Stimulated activated memory B cell treated with anti-CD40 and anti-IgM and Interleukin-4, amounts not matched to agents 10 μg/mL and 1 μg/mL and 100 μg/mL, for 72 hours (primary cell): ENCODE measurements at places on chromosomes 5 and 9.

- ATAC-seq, result no peak
Measured at GRCh38 chr5:16899171-16899570, 36.9 kb downstream of the MYO10 start.

DNA sequence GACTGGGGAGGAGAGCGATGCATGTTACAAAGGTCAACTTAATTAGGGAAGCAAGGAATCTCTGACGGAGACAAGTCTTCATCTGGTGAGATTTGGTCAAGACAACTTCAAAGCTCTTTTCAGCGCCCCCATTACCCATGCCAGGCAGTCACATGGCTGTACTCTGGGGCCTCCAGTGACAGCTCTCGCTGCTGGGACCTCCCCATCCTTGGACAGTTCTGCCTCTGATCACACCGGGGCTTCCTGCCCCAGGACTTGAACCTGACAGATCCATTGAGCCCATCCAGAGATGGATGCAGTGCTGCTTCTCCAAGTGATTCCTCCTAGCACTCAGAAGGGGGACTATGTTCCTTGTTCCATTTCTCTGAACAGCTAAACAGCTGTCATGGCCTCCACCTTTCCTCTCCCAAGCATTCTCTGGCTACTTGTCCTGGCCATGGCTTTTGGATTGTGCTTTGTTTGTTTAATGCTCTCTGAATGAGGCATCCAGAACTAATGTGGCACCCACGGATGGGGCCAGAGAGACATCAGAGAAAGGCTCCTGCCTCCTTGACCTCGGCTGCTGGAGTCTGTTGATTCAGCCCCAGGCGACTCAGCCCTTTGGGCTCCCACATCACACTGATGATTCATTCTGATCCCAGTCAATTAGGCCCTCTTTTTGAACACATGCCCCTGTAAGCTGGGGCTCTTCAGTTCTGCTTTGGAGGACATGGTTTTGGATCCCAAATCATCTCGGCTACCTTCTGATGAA lies 122.1 kb upstream of the ADAMTS16 start:
- no peak for ATAC-seq

DNA sequence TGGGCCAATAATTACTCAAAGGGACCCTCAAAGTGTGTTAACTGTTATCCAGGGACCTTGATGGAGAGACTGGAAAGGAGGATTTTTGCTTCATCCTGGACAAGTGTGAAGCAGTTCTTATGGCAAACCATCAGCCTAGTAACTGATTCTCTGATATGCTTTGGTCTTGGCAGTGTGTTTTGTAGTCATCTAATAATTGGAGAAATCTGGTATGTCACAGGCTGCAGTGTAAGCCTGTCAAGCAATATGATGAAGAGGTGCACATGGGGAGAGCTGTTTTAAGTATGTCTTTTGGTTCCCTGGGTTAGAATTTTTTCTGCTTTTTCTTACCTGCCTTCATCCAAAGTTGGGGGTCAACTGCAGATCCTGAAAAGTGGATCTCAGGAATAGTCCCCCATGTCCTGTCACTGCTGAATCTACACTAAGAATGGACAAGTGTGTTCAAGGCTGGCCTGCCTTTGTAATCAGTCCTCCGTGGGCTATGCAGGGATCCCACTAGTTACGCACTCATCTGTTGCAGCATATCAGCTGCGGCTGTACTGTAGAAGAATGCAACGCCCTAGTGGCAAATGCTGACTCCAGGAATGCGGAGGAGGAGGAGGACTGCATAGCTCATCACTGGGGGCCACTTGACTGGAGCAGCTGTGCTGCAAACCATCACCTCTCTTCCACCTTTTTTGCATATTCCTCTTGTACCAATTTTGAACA lies 1.9 kb downstream of the SPTAN1 start:
- ATAC-seq, result no peak

DNA sequence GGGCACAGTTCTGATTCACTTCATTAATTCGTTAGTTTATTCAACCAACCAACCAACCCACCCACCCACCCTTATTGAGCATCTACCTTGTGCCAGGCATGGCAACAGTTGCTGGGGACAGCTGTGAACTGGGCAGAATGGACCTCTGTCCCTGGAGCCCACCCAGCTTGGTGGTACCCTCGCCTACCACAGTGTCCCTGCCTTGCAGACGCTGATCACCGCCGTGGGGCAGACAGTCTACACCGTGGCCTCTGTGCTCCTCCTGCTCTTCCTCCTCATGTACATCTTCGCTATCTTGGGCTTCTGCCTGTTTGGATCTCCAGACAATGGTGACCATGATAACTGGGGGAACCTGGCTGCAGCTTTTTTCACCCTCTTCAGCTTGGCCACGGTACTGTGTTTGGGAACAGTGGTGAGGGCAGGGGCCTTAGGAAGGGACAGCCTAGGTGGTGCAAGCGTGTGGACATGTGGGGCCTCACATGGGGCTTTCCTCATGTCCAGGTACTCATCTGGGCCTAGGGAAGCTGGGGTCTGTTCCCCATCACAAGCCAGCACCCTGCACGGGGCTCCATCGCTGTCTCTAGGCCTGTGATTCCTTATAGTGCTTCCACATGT lies 26.2 kb downstream of the PITX1 start:
- no peak for ATAC-seq

DNA sequence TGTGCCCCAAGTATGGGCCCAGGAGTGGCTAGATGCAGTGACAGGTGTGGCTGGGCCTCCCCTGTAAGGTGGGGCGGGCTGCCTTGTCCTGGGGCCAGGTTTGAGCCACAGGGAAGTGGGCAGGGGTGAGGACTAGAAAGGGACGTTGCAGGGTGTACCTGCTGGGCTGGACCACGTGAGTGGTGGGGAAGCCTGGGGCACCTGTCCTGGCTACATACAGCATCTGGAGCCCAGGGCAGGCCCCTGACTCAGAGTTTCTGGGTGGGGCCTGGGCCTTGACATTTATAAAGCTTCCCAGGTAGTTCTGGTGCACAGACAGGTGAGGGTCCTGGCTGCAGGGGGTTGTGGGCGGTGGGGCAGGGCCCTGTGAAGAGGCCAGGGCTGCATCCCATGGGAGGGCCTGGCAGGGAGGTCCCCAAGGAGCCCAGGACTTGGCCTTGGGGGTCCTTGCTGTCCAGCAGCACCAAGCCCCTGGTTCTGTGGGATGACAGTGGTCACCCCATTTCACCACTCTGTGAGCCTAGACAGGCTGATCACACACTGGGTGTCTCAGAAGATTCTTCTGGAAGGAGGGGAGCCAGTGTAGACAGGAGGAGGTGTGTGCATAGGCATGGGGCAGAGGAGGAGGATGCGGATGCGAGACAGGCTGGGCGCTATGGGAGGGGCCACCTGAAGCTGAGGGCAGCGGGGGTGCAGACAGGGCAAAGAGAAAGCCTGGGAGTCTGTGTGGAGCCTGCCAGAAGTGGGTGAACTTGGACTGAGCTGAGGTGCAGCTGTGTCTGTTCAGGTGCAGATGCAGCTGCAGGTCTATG lies 94.0 kb downstream of the PHF2 start:
- ATAC-seq, result no peak

- ATAC-seq, result no peak
Measured at GRCh38 chr9:122159925-122160246, 178 bp downstream of the MORN5 start.

- no peak for ATAC-seq
Measured at GRCh38 chr5:55599148-55600050, 64.6 kb upstream of the PLPP1 start.

DNA sequence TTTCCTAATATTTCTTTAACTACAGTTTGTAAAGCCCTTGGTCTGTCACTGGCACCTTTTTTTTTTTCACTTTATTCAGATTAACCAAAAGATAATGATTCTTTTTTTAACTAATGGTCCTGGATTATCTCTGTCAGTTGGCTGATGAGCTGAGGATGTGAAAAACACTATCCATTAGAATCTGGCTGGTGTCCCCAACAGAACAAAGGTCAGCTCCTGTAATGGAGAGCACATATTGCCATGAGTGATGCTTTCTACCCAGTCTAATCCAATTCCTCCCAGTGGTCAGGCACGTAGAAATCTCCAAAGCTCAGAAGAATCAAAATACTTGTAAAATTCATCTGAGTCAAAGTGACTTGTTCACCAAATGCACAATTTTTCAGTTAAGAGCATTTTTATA lies 491.7 kb upstream of the PIK3R1 start:
- no peak for ATAC-seq

DNA sequence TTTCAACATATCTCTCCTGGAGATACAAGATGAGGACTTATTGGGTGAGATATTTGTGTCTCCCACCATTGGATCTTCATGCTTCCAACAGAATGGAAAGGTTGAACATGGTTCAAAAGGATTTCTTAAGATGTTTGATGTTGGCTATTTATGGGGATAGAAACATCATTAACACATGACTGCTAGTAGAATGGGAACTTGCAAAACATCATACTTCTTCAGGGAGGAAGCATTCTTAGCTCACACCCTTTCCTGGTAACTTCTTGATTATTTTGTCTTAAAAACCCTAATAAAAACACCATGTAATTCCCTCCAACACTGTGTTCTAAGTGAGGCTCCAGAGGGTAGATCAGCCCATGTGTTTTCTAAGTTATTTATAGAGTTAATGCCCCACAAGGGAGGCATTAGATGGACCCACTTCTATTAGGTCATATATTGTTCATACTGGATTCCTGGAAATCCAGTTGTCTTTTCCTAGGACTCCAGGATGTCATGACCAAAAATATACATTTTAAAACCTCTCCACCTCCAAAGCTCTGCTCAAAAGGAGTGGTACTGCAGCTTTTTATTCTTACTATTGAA lies 95.8 kb downstream of the FOXD1 start:
- ATAC-seq, result no peak

GRCh38 chr5:66697796-66698564 lies 101.8 kb downstream of the MAST4 start:
- no peak for ATAC-seq

DNA sequence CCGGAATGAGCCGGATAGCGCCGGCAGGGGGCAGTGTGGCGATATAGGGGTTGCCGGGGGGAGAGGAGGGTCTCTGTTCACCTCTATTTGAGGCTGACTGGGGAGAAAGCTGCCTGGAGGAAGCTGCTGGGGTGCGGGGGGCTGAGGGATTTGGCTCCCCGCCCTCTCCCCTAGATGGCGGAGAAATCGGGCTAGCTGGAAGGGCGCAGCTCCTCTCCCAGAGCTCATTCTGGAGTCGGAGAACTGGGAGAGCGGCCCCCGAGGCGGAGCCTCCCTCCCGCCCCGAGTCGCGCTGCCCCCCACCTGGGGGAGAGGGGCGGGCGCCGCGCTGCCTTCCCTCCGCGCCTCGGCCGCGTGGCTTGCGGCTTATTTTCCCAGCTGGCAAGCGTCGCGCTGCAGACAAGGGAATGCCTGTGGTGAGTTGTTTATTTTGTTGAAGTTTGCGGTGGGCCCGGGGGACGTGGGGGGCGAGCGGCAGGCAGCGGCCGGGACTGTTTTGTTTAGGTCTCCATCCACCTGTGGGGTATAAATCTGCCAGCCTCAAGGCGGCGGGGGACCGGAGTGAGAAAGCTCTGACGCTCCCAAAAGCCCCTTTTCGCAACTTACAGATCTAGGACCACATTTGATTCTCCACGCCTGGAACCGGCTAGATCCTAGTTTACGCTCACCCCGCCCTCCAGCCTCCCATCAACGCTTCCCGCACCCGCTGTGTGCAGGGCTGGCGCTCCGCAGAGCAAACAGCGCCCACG lies 4.1 kb upstream of the RGMB start:
- no peak for ATAC-seq

GRCh38 chr9:4793459-4794395 lies 983 bp downstream of the RCL1 start:
- no peak for ATAC-seq
